ENCODE measurements at places on chromosomes 13 and 19.

DNA sequence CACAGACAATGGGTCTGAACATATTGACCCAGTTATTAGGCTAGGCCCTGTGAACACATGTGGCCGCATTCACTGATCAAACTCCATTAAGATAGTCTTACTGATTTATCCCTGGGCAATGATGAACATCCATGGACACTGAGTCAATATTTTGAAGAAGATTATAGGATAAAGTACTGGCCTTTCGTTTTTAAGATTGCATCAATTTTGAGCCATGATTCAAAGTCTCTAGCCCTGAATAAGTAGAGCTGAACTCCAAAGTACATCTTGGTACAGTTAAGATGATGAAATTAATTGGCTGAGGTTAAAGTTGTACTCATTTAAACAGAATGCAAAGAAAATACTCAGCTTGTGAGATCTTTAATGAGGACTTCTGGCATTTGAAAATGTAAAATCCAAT lies 1581.9 kb downstream of the EFNB2 start:
- peak; percentile 8 for DNase-seq

- DNase-seq: no peak
Observed at GRCh38 chr13:26589226-26589625, 31.7 kb downstream of the WASF3 start.

- no peak for DNase-seq
Observed at GRCh38 chr19:53019684-53020083, 6.0 kb downstream of the ERVV-1 start.

GRCh38 chr13:114132419-114133121 lies at the start of gene RASA3:
Gene RASA3 (minus strand): TSS chr13:114132623. CDS start chr13:114132489, 134 bp downstream.
- peak; percentile 84 for DNase-seq

DNA sequence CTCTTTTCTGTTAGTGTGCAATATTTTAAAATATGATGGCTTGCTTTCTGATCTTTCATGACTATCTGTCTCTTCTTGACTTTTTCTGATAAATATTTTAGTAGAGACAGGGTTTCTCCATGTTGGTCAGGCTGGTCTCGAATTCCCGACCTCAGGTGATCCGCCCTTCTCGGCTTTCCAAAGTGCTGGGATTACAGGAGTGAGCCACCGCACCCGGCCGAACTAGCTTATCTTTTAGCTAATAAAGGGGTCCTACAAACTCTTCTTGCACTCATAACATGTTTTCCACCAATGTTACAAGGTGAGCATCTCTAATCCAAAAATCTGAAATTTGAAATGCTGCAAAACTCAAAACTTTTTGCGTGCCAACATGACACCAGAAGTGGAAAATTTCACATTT lies 535.2 kb upstream of the PCDH20 start:
- DNase-seq: no peak

GRCh38 chr13:73536865-73537264 lies 478.1 kb downstream of the KLF5 start:
- DNase-seq: no peak

- DNase-seq: no peak
Observed at GRCh38 chr13:30429235-30429634, 6.9 kb downstream of the UBE2L5 start.

- DNase-seq: no peak
Observed at GRCh38 chr19:48815870-48816501, 5.2 kb upstream of the BCAT2 start.

- DNase-seq: no peak
Observed at GRCh38 chr19:38185562-38185961, 38.5 kb downstream of the DPF1 start.

GRCh38 chr19:11420429-11421370 lies 1.6 kb upstream of the RGL3 start:
- DNase-seq: no peak

DNA sequence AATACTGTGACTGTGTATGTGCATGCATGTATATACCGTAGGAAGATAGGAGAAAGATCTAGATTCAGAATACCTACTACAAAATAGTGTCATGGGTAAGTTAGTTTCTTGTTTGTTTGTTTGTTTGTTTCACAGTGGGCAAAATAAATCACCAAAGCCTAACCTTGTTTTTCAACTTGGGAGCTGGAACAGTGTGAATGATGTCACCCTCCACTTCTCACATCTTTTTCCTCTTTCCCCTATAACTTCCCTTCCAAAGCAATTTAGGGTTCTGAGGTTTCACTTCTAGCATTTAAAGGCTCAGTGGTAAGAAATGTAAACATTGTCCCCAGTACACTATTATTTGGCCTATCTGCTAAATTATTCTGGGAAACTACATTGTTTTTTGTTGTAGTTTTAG lies 5.4 kb downstream of the KCTD4 start:
- DNase-seq: no peak

GRCh38 chr13:77306458-77306857 lies 20.4 kb downstream of the MYCBP2 start:
- DNase-seq: no peak
